Iris pigment epithelial cell (primary cell): ENCODE measurements at places on chromosomes 5 and 9.

DNA sequence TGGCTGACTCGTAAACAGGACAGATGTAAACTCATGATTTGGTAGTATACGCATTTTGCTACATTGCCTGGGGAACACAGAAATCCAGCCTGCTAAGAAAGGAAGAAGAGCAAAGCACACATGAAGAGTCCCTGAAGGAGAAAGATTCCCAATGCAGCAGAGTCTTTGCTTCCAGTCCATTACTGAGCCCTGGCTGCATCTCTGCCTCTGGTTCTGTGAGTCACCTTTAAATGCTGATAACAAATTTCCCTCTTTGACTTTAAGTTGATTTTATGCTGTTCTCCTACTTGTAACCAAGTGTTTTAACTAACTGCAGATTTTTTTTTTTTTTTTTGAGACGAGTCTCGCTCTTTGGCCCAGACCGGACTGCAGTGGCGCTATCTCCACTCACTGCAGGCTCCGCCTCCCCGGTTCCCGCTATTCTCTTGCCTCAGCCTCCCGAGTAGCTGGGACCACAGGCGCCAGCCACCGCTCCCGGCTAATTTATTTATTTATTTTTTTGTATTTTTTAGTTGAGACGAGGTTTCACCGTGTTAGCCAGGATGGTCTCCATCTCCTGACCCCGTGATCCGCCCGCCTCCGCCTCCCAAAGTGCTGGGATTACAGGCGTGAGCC lies 8.5 kb upstream of the PRXL2C start:
- DNase-seq: peak; percentile 12

GRCh38 chr5:18553269-18553668 lies 919.0 kb downstream of the TAF11L14 start:
- peak; percentile 53 for DNase-seq

- no peak for DNase-seq
Observed at GRCh38 chr9:69322256-69322655, 2.8 kb upstream of the ENTREP1 start.

DNA sequence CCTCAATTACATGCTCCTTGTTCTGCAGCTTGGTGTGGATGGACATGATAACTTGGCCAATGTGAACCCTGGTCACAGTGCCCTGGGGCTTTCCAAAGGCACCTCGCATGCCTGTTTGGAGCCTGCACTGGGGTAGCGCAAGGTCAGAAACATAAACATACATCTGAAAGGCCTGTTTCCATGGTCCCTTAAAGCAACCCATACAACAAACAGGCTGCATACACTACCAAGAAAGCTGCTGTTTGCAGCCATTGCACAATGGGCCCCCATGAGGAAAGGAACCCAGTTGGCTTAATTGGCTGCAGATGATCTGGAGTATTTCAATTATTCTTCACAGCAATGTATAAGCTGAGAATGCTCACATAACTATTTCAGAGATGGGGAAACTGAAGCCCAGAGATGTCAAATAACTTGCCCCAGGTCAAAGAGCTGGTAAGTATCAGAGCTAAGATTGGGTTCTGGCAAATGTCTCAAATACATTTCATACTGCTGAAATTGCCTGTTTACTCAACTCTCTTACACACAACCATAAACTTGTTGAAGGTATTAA lies 233.9 kb downstream of the ASTN2 start:
- DNase-seq: no peak

DNA sequence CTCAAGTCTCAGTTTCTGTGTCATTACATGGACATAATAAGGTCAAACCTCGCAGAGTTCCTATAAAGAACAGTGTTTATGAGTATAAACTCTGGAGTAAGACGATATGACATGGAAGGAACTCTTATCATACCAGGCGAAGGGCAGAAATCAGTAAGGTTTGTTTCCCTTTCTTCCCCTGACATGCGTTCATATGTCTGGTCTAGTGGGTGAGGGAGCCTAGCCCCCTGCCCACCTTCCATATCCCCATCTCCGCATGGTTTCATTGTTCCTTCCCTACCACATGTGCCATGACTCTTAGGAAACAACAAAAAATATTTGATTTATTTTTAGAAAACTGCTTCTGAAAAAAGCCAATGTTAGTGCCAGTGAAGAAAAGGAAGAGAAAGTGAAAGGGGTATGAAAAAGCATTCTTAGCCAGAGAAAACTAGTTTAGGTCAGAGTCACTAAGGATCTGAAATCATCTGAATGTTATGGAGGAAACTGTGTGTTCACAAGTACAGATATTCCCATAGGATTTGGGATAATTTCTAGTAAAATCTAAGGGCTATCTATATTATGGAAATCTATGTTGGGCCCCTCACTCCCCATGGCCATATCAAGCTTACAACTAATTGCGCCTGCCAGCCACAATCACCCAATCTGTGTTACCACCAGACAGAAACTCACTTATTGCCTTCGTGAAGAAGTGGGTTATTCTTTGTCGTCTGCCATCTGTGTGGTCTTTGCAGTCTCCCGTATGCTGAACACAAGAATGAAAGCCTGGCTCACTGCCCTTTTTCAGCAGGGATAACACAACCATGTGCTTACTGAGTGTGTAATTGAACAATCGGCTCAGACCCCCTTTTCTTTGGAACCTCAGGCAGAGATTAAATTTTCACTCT lies 19.9 kb upstream of the HMHB1 start:
- peak; percentile 17 for DNase-seq

DNA sequence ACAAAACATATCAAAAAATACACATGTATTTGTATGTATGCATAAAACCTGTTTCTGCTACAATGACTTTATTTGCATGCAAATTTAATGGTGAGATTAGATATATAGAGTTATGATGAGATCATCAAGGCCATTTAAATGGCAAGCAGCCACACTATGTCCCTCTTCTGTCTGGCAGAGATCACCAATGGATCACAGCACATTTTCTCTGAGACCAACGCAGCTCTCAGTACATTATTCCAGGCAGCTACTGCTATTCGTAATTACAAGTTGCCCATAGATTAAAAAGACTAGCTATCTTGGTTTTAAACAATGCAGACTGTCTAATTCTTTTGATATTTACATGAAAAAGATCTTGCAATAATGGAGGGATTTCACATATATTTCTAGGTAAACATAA lies 629.5 kb downstream of the PDE4D start:
- DNase-seq: no peak

DNA sequence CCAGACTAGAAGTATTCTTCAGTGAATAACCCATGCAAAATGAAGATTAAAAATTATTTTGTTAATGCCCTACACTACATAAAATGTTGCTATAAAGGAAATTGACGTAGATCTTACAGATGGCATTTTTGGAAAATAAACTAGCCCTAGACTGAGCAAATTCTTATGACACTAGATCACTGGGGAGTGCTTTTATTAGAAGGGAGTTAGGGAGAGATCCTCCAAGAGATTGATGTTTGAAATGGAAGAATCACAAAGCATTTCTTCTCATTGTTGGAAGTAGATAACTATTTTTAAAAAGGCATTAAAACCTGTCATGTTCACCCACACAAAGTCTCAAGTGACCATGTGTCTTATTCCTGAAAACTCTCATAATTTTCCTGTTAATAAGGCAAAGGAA lies 351.1 kb upstream of the TLE4 start:
- DNase-seq: peak; percentile 66

DNA sequence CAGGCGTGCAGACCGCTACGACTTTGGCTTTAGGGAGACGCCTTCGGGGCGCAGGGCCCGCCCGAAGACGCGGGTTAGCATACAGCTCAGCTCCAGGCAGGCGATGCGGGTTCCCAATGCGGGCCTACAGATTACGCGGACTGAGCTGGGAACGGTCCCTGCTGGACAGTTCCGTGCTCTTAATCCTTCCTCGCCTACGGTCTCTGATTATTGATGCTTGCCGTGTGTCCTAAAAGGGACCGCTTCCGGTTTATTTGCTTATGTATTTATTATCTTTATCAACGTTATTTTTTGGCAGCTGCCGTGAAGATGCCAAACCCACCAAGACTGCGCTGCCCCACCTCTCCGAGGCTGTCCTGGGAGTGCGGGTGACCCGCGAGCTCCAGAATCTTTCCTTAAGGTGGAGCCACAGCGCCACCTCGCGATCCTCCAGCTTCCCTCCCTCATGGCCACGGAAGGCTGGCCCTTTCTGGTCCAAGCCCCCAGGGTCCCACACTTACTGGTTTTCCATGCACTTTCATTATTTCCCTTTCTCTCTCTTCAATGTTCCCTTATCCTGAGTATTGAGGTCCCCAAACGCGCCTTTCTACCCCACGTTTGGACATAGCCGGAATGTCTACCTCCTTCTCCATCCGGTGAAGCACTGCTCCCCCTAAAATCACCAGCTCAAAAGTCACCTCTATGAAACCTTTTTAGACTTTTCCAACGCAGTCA lies 7.0 kb upstream of the EBF1 start:
- peak; percentile 59 for DNase-seq

GRCh38 chr9:84402517-84402916 lies 62.0 kb upstream of the SLC28A3 start:
- no peak for DNase-seq

DNA sequence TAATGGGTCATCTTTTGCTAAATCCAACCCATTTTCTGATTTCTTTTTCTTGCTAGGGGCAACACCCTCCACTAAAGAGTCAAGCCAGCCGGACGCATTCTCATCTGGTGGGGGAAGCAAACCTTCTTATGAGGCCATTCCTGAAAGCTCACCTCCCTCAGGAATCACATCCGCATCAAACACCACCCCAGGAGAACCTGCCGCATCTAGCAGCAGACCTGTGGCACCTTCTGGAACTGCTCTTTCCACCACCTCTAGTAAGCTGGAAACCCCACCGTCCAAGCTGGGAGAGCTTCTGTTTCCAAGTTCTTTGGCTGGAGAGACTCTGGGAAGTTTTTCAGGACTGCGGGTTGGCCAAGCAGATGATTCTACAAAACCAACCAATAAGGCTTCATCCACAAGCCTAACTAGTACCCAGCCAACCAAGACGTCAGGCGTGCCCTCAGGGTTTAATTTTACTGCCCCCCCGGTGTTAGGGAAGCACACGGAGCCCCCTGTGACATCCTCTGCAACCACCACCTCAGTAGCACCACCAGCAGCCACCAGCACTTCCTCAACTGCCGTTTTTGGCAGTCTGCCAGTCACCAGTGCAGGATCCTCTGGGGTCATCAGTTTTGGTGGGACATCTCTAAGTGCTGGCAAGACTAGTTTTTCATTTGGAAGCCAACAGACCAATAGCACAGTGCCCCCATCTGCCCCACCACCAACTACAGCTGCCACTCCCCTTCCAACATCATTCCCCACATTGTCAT lies 72.0 kb downstream of the NUP214 start:
- no peak for DNase-seq

DNA sequence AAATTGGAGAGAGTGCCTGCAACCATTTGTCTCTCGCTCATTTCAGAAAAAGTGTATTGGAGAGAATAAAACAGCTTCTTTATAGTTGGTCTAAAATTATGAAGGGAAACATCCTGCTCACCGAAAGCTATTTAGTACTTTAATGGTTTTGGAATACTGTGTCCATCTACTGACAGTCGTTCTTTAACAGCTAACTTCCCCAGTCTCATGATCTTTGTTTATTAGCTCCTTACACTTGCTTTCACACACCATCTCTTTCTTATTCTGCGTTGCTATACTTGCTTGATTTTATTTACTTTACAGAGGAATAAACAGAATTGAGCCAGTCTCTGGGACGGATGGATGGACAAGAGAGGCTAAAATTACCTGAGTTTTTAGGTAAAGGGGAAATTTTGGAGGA lies 229.3 kb downstream of the CCDC171 start:
- DNase-seq: no peak

DNA sequence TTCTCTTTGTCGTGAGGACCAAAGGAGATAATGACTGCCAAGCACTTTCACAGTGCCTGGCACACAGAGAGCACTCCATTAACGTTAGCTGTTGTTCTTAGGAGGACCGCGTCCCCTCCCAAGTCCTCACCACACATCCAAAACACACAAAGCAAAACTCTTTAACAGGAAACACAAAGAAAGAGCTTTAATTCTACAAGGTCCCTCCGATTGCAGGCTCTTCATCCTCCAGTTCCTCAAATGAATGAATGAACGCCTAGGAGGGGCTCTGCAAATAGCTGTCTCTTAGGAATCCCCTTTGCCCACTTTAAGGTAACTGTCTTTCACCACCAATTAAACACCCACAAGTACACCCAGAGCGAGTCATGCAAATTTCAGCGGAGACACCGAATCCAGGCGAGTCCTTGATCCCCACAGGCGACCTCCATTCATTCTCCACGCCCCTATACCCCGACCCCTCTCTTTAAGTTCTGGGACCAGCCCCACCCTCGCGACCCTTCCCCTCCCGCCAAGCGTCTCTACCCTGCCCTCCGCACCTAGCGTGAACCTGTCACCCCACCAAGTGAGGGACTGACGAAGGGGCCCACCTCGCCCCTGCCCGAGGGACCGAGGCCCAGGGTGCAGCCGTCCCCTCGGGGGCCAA lies 644 bp downstream of the TSC1 start:
- no peak for DNase-seq

- DNase-seq: no peak
Observed at GRCh38 chr5:83009408-83009807, 67.8 kb downstream of the TMEM167A start.

- DNase-seq: peak; percentile 78
Observed at GRCh38 chr9:77433675-77434445, 214.3 kb downstream of the GNA14 start.

GRCh38 chr5:126000507-126000906 lies 422.7 kb upstream of the GRAMD2B start:
- no peak for DNase-seq

DNA sequence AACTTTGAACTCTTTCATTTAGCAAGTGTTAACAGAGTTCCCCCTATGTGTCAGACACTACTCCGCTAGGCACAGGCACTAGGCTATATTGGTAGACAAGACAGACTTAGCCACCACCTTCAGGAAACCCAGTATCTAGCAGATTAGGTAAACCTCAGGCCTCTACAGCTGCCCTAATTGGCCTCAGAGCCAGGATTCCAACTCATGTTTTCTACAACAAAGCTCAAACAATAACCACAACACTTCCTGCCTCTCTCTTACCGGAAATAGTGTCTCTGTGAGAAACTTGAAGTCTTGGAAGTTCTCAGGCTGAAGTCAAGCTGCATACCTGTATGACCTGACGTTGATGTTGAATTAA lies 116.6 kb upstream of the SLC44A1 start:
- peak; percentile 93 for DNase-seq

DNA sequence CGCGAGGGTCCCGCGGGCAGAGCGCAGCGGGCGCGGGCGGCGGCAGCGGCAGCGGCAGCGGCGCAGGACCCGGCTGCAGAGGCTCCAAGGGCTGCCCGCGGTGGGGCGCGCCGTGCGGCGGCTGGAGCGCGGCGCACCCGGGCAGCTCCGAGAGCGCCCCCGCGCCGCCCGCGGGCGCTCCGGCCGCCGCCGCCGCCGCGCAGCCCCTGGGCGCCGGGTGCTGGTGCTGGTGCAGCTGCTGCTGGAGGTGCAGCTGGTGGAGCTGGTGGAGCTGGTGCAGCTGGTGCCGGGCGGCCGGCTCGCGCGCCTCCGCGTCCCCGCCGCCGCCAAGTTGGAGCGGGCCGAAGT lies 644 bp downstream of the IER5L start:
- no peak for DNase-seq

GRCh38 chr5:64840958-64841357 lies 72.2 kb downstream of the CWC27 start:
- DNase-seq: no peak

DNA sequence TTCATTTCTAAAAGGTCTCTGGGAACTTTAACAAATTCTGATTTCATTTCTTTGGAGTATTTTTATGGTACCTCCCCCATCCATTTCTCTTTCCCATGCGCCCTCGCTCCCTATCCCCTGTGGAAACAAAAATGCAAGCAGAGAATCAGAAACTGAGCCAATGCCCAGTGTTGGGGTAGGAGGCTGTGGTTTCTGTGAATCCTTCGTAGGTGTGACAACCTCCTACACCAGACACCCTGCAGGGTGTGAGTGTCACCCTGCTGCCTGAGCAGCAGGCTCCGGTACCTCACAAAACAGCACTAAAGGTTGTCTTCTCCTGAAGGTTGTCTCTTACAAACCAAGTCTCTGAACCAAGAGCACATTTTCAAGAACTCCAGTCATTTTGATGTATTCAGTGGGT lies 103.8 kb upstream of the CTSL start:
- DNase-seq: no peak
